ENCODE measurements at places on chromosomes 7 and 10.

DNA sequence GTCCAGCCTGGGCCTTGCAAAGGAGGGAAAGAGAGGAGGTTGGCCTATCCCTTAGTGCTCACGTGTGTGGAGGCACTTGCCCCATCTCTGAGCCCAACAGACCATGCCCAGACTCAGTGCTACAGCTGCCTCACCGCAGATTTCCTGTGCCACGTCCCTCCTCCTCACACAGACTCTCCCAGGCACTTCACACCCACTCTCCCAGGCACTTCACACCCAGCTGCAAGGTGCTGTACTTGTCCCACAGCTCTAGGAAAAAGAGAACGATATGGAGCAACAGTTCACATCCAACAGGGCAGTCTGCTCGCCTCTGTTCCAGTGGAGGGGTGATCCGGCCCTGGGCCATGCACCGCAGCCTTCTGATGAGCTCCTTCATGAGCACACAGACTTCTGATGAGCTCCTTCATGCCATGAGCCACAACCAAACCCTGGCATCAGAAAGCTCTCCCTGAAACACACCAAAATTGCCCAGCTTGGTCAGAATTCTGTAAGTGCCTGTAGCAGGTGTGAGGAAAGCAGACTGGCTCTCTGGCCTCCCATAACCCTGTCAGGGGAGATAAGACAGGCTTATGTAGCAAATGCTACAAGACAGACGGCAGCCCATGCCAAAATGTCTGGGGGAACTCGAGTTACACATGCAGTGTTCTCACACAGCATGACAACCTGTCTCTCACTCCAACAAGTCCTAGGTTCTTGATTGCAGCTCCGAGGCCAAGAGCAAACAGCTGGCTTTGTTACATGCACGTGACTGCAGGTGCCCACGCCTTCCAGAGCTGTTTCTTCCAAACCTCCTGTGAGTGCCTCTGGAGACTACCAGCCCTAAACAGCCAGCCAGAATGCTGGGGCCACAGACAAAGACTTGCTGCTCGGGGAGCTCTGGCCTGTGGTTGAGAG is 348.5 kb downstream of the GRID1 start:
- DNase-seq: no peak

DNA sequence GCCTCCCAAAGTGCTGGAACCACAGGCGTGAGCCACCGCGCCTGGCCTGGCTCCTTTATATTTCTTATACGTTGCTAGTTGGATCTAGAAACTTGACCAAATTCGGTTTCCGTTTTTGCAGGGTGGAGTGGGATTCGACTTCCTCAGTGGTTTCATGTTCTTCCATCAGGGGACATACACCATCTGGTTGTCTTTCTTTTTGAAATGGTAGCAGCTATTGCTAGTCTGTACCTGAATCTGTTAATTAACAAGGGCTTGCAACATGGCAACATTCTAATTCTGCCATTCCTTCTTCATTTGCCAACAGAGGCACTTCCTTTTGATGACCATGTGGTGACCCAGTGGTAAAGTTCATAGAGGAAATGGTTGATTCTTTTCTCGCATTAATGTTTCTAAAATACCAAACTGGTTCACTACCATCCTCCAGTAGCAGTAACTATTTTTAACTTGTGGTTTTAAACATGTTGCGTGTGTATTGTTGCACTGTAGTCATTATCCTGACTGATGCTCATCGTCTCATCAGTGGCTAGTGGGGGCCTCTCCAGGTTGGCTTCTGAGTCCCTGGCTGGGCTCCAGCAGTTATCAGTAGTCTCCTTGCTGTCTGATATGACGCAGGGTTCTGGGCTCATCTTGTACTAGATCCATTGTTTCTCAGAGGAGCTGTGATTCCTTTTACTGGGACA is 159.2 kb downstream of the RGS10 start:
- no peak for DNase-seq

- no peak for DNase-seq
Measured at GRCh38 chr10:119762035-119762434, 36.2 kb downstream of the INPP5F start.

DNA sequence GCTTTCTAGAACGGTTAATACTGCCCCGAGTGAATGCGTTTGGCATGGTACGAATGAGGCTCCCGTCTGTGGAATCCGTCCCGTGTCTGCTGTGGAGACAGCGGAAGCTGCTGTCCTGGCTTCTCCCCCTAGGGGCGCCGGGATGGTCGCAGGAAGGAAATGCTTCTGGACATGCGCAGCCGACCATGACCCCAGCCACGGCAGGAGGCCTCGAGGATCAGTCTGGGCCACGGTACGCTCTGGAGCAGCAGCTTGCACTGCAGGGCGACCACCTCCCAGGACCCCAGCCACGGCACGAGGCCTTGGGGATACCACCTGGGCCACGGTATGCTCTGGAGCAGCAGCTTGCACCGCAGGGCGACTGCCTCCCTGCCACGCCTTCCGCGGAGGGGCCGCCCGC is 107.9 kb downstream of the CYTH3 start:
- DNase-seq: no peak

DNA sequence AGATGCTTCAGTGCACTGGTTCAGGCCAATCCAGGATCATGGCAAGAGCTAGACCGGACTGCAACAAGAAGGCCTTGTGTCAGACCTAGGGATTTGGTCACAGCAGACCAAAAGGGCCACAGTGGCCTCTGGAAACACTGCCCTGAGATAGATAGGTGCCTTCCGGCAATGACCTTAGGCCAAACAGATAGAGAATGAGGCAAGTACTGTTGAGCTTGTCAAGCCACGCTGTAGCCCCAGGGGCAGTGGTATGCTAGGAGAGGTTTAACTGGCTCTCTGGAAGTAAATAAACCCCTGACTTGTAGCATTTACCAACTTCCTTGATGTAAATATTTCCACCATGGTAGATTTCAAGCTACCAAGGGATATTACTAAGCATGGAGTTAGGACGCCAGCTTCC is 197.5 kb downstream of the GRID1 start:
- no peak for DNase-seq

GRCh38 chr7:49400891-49401550 is 372.4 kb upstream of the VWC2 start:
- no peak for DNase-seq

DNA sequence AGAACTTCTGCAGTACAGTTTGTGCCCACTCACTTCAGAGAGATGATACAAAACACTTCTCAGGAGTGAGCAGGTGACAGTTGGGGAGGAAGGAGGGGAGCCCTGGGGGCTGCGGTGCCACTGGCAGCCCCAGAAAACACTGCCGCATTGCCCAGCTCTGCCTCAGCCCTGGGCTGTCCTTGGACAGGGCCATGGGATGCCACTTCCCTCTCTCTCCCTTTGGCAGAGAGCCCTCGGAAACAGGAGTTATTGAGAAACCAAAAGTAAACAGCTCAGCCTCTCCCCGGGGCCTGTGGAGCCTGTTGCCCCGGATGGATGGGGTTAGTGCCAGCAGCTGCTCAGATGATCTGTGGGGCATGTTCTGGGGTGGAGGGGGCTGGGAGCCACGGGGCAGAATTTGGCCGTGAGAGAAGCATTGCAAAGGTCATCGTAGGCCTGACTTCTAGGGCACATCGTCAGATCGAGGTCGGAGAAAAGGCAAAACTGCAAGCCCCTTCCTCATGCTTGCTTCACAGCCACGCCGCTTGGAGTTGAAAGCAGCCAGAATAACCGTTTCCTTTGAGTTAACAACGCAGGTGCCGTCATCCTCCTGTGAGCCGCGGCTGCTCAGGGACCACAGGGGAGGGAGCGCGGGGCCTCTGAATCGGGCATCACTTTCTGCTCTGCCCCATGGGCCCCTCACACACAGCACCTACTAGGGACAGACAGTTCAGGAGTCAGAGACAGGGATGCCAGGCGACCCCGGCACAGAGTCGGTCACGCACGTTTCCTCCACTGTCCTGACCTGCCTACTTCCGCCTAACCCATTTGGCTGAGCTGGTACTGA is 256.4 kb downstream of the CAMK1D start:
- DNase-seq: peak; percentile 34

DNA sequence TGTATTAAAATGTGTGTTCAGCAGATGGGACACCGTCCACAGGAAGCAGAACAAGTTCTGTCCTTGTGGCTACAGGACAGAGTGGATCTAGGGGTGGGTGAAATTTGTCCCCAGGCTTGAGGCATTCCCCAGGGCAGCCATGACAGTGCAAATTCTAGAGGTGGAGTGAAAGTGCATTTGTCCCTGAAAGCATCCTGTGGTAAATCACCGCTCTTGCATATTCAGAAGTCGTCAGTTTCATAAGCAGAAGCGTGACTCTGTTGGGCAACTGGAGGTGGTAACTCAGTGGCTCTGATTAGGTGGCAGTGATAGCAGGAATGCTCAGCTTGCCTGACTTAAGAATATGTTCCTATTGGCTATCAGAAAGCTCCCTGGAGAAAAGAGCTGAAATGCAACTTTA is 96.6 kb downstream of the SNX10 start:
- DNase-seq: no peak

DNA sequence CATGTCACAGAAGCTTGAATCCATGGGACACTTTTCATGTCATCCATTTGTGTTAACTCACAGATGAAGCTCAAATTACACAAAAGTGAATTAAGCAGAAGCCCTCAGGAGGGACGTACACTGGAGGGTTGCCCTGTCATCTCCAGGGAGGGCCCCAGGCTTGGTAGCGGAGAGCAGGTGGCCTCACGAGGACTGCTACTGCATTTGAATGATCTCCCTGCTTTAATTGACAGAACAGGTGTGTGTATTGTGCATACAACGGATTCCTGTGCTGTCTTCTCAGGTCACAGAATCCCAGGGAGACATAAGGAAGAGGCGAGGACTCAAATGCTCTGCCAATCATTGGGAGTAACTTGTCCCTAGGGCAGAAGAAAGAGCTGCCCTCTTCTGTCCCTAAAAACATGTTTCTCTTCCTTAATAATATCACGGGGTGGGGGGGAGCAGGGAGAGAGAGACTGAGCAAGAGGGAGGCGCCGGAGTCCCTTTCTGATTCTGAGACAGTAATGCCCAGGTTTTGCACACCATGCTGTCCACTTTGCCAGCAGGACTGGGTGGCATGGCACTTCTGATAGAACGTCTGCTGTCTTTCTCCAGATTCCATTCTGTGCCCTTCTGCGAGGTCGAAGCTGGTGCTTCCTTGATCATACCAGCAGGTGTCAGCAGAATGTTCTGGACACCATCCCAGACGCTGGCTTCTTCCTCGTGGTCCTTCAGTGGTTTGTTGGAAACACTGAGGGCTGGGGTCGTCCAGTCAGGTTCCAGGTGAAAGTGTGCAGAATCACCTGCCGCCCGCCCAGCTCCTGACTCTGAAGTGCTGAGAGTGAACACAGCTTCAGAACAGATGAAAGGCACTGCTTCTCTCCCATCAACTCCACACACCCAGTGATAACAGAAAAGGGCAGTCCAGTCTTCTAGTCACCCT is 26.2 kb upstream of the RASGEF1A start:
- peak; percentile 50 for DNase-seq

DNA sequence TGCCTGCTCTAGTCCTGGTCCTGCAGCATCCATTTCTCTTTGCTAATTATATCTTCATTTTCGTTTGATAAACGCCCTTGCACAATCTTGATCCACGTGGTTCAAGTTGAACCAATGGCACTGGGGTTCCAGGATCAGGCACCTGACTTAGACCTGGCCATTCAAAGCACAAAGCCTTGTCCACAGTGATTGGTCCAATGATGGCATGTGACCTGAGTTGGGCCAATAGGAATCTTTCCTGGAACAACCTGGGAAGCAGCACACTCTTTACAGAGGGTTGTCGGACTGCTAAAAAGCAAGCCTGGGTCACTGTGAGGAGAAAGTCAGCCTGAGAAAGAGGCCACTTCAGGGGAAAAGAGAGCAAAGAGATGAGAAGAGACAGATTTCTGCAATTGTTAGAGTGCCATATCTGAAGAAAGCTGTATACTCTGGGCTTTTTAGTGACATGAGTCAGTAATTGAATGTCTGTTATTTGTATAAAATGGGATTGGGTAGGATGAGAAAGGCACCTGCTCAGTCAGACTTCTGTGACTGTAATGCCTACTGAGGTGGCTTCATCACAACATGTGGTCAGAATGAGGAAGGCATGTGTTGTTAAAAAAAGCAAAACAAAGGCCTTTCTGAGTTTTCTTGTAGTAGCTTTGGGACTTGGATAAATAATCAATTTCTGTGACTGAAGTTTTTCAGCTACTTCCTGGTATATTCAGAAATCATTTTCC is 4.4 kb upstream of the STEAP4 start:
- no peak for DNase-seq

DNA sequence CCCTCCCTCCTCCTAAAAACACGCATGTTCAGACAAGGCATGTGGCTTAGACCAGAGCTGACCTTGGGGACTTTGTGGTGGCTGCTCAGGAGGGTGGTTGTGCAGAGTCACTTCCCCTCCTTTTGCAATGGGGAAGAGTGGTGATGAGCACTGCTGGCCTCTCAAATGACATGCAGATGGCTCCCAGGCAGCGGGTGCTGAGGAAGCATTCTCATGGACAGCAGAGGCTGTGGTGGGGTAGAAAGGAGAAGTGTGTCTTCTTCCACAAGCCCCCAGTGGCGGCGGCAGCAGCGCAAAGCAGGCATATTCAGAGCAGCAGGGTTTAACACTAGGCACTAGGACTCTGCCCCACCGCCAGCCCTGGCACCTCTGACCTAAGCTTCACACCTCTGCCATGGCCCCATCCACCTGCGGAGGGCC is 105.9 kb upstream of the ANLN start:
- DNase-seq: peak; percentile 81

DNA sequence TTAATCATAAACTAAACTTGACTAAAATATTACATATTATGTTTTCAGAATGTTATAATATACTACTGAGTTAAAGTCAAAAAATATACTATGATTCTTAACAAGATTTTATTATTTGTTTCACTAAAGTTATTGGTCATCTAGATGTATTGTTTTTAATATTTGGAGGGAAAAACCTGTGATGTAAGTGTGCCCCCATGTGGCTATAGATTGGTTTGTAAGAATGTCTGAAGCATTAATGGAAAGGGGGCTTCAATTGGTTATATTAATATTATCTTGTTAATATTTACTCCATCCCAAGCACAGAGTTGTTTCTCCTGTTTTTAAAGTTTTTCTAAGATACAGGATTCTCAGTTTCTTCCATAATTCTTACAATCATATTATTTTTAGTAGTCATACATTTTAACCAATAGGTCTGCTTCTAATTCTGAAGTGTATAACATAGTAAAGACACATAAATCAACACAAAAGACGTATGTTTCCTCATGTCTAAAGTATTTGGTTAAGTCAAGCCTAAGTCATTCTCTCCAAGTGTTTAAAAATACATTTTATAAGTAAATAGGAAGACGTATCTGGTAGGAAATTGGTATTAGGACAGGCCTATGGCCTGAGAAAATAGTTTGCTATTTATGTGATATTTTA is 58.0 kb downstream of the GNAT3 start:
- DNase-seq: no peak

DNA sequence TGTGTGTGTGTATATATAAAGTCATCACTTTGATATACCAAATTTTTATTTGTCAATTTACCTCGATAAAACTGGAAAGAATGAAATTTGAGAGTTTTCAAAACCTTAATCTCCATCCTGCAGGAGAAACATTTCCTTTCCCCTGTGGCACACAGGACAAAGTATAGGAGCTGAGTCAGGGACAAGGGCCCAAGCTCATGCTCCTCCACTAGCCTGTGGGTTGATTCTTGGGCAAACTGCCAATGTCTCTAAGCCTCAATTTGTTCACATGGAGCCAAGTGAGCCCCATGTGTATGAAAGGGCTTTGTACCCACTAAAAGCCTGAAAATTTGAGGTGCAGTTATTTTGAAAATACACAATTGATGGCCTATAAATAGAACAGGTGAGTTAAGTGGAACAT is 60.3 kb upstream of the IL6 start:
- no peak for DNase-seq

- DNase-seq: no peak
Measured at GRCh38 chr10:123885406-123886170, 6.0 kb downstream of the CPXM2 start.

Measured in CD4-positive, alpha-beta T cell treated with Interferon gamma for 1 hour (primary cell).